ENCODE measurements at places on chromosomes 3 and 15.

DNA sequence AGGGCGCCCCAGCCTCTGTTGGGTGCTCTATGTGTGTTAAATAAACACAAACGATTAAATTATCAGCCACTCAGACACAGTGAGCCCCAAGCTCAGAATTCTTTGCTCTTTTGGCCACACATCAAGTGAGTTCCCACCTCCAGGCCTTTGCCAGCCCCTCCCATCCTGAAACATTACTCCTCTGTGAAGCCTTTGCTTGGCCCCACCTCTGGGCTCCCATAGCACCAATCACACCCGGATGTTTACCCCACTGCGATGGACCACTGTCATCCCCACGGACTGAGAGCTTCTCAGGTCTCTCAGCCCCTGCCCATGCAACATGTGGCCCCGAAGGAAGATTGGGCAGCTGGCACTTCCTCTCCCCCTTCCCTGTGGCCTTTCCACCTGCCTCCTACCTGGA lies 85.1 kb downstream of the NUP210 start:
- DNase-seq, result no peak

DNA sequence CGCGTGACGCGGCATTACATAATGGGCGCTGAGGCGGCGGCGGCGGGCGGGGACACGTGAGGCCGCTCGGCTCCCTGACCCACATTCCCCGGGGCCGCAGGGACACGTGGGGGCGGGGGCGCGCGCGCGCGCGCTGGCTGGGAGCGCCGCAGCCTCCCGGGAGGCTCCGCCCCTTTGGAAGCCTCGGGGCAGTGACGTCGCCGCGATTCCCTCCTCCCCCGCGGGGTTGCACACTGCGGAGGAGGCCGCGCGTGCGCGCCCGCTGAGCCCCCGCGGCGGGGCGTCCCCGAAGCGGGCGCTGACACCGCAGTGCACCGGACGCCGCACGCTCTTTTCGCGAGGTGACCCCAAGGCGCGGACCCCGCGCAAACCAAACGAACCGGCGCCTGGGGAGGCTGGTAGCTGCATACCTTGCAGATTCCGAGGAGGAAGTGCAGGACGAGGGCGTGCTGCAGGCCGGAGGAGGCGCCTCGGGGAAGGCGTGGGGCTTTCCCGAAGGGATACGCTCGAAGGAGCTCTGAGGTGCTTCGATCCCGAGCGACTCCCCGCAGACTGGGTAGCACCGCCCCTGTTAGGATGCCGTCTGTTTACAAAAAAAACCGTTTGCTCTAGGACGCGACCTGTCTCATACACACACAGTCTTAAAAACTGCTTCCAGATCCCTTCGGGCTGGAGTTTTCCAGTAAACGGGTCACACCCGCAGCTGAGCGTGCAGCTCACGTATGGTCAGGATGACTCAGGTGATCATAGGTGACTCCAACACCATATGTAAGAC lies 1.0 kb downstream of the NR1D2 start:
- DNase-seq, result peak; percentile 96

DNA sequence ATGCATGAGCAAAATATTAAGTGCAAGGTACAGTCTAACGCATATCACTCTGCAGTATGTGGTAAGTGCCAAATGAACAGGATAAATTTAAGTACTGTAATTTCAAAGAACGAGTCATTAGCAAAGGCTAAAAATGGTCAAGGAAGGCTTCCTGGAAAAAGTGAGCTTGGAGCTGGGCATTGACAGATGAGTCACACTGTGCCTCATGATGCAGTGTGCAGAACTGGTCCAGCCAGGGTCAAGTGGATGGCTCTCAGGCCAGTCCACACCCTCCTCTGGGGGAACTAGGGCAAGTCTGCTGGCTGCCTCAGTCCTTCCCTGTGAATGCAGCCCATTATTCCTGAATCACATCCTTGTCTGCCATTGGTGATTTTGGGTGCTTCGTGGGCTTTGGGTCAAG lies 76.3 kb downstream of the CACNA1D start:
- no peak for DNase-seq

GRCh38 chr3:94179059-94179458 lies 116.2 kb downstream of the NSUN3 start:
- DNase-seq, result no peak

DNA sequence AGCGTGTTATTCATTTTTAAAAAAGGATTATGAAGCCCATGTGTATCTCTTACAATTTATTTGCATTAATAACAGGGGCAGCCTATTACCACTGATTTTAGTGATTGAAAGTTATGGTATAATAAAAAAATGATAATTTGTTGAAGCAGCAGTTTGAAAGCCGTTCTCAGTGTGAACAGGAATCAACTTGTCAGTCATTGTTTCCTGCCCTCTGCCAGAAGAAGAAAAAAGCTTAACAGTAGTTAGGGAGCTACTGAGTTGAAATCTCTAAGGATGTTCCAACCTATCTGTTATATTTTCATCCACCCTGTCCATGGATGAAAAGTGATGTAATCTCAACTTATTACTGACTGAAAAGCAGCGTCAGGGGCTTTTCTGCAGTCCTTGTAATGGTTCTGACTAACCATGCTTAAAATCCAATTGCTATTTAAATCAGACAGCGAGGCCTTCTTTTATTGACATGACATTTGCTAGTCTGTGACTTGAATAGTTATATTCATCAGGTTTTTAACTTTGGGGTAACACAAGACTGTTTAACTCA lies 486.7 kb downstream of the ROBO2 start:
- no peak for DNase-seq

DNA sequence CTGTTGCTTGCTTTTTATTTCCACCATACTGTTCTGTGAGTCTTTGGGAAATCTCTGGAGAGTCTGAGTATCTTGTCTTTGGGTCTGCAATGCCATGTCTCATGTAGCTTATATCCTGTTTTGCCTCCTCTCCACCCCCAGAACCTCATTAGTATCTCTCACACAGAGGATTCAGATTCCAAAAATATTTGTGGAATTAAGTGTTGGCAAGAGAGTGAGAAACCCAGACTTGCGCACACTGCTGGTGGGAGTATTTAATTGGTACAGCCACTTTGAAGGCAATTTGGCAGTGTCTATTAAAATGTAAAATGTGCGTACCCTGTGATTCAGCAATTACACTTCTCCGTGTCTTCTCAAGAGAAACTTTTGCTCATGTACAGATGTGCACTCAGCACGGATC lies 68.6 kb downstream of the ZNF621 start:
- DNase-seq, result peak; percentile 20

GRCh38 chr15:98505611-98506031 lies 142.7 kb upstream of the IGF1R start:
- DNase-seq, result no peak

- peak; percentile 92 for DNase-seq
Measured at GRCh38 chr15:89845305-89845893, 30.7 kb upstream of the ANPEP start.

DNA sequence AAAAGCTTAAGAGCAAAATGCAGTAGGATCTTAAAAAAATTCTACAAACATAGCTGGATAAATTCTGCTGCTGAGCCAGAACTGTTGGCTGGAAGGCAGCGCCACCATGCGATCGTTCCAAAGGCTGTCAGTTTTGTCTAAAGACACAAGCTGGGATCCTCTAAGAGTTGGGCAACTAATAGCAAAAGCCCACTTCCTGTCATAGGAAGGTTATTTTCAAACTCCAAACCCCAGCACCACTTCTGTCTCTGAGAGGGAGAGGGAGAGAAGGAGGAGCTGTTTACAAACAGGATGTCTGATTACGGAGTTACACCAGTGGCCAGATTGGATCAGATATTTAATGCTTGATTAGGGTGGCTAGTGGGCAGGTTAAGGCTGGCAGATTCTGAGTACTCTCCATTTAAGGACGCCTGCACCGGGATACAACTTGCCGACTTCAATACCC lies 44.0 kb downstream of the EIF4E3 start:
- peak; percentile 83 for DNase-seq

DNA sequence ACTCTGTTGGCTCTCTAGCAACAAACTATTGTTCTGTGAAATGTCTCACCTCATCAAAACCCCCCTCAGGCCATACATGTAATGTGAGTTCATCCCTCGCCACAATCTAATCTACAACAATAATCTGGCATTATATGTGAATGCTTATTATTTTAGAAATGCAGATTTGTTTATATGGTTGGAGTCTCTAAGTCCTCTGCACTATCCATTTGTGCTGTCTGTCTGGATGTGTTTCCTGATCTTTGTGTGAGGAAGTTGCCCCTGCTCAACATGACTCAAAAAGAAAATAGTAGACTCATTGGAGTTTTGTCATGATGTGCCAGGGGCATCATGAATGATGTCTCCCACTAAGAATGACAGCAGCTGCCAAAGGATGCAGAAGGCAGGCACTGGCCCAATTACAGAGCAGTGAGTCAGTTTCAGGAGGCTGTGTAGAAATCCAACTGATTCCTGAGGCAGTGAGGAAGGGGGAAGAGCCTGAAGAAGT lies 161.6 kb upstream of the PDZRN3 start:
- DNase-seq, result peak; percentile 81

- DNase-seq, result no peak
Measured at GRCh38 chr3:5271372-5271683, 83.8 kb downstream of the EDEM1 start.

GRCh38 chr3:60095516-60095915 lies 1045.7 kb upstream of the CFAP20DC start:
- no peak for DNase-seq

DNA sequence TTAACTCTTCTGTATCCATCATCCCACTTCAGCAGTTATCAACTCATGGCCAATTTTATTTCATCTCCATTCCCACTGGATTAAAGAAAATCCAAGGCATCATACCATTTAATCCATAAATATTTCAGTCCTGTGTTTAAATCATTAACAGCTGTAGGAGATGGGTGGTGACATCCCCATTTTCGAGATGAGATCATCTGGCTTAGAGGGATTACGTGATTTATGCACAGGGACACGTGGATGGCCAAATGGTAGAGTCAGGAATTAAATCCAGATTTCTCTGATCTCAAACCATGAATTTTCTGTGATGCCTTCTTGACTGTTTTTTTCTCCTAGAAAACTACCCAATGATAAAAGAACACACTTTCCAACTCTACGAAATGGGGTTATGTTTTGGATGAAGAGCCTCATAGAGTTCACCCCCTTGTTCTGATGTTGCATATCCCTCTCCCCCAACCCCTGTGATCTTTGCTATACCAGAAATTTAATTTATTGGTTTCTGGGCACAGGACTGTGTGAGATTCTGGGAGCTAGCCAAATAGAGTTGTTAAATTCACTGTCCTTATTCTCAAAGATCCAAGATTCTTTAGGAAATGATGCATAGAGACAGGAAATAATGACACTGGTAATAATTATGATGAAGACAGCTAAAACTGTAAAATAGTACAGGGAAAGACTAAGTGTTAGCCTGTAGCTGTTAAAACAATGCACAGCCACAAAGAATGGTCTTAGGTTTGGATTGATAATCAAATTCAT lies 7.4 kb downstream of the ZNF589 start:
- no peak for DNase-seq

GRCh38 chr3:84904816-84905555 lies 53.8 kb upstream of the CADM2 start:
- no peak for DNase-seq

DNA sequence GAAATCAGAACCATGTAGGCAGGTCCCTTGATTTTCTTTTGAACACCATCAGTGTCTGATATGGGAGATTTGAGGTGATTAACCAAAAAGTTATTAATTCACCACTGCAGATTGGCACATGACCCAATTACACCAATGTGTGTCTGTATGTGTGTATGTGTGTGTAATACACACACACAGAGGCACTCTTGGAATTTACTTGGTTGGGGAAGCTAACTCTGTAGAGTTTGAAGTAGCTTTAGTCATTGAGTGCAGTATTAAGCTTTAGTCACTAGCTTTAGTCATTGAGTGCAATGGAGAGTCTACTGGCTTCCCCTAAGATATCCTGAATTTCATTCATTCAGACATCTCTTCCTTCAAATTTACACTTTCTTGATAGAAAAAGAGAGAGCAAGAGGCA lies 109.4 kb upstream of the C15orf61 start:
- DNase-seq, result no peak

DNA sequence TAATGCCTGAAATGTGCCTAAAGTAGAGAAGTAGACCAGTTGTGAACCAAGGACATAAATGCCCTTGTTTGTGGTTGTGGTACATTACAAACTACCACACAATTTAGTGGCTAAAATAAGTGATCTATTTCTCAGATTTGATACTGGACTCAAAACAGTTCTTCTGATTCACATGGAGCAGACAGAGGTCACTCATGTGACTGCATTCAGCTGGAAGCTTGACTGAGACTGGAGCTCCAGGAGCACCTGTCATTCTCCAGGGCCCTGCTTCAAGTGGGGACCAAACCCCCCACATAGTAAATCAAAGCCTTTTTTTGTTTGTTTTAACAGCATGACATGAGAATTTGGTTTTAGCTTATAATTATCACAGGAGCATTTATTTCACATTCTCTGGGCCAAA lies 301.2 kb downstream of the OXSM start:
- DNase-seq, result no peak

GRCh38 chr3:67361323-67361722 lies 293.1 kb downstream of the SUCLG2 start:
- DNase-seq, result no peak

DNA sequence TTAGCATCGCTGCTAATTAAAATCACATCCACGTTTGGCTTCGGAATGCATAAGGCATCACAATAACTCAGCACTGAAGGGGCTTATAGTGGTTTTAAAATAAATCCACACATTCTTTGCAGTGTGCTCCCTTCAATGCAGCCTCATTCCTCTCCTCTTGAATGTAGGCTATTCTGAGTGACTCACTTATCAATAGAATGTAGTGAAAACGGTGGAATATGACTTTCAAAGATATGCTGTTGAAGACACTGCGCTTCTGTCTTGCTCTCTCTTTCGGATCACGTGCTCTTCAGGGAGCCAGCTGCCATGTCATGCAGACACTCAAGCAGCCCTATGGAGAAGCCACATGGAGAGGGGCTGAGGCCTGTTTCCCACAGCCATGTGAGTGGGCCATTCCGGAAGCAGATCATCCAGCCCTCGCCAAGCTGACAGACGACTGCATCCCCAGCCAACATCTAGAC lies 87.4 kb downstream of the CRYGS start:
- no peak for DNase-seq

DNA sequence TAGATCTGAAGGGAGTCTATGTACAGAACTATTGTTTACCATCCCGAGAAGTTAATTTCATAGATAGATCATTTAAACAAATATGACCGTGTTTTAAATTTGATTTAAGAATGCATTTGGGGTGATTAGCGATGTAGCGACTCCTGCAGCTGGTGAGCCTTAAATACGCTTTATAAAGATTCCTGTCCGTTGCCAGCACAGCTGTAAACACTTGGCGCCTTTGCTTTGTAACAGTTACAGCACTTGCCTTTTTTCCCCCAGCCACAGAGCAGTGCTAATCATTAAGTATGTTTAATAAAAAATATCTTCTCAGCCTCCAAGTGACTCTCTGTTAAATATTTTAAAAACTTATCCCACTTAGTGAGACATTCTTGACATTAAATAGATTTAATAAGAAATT lies 333.8 kb downstream of the FEZF2 start:
- no peak for DNase-seq

GRCh38 chr3:124653797-124654469 lies 76.3 kb upstream of the UMPS start:
- no peak for DNase-seq

DNA sequence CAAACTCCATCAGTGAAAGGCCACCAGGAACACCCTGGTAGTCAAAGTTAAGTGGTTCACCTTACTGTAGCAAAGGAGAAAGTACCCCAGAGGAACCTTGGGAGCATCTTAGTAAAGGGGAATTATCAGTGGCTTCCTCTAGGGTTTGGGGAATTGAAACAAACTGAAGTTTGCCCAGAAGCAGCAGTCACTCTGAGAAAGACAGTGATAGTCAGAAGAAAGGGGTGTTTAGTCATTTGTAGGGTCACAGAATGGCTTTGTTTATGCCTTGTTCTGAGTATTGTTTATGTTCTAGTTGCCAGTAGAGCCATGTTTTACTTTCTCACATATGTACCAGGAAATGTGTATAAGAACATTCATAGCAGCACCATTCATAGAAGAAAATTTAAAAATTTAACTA lies 93.8 kb downstream of the FHIT start:
- no peak for DNase-seq

All from fibroblast of pulmonary artery (primary cell).